ENCODE measurements at places on chromosomes 16 and 17. TPM values are rescaled to one million over a fixed set of nuclear protein-coding genes. Genes with fewer than 3 reads are reported as not detected.

ADAT1 gene
- total RNA-seq, result 81.1 TPM

OR4D1 gene
- total RNA-seq, result not detected

KCNH4 gene
- 0.06 TPM for total RNA-seq

CHST6 gene
- total RNA-seq, result 0.04 TPM

GSG1L gene
- 0.41 TPM for total RNA-seq

CD300H gene
- 0.78 TPM for total RNA-seq

ZNF385C gene
- total RNA-seq, result not detected

SOX8 gene
- 0.12 TPM for total RNA-seq

TEKT1 gene
- not detected for total RNA-seq

TBC1D3H gene
- total RNA-seq, result not detected

TBKBP1 gene
- 7.8 TPM for total RNA-seq

DNA sequence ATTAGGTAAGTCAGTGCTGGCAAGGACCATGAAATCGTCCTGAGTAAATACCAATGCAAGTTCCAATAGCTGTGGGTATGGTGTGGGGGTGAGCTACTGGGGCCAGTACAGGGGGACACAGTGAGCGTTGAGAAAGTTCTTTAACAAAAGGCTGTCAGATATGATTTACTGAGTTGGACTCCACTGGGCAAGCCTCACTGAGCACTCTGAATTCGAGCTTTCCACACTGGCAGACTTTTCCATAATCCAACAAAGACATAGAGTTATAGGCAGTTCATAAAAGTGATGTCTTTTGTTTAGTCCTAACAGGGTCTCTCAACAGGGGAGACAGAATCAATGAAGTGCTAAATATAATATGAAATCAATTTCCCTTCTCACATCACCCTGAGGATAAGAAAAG lies 489.0 kb downstream of the KCNJ2 start:
- no peak for DNase-seq

DNA sequence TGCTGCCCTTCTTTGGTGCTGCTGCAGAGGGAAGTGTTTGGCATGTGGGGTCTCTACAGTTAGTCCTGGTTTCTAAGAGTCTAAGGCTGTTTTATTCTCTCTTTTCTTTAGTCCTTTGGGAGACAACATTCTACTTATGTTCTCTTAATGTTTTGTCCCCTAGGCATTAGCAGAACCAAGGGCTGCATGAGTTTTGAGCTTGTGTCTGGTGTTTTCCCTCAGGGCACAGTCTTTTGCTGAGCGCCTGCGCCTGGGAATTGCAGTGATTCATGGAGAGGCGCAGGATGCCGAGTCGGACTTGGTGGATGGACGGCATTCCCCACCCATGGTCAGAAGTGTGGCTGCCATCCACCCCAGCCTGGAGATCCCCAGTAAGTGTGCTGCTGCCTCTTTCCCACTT lies 41.1 kb upstream of the SLC5A10 start:
- DNase-seq, result no peak

DNA sequence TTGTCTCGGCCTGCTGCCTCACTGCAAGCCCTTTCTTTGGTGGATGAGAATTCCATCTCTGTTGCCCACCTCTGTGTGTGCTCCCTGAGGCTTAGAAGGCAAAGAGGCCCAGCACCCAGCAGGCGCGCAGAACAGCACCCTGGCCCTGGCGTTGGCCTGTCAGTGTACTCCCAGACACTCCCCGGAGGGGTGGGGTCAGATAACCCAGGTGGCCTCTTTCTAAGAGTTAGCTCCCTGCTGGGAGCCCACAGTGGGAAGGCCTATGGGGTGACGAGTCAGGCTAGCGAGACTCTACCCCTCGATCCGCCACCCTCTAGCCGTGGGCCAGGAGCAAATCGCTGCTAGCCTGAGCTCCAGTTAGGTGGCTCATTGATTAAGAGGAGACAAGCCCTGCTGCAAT lies 38.1 kb downstream of the SRL start:
- no peak for DNase-seq

- no peak for DNase-seq
These were observed 755 bp upstream of the TUFM start for GRCh38 chr16:28846933-28847273.

DNA sequence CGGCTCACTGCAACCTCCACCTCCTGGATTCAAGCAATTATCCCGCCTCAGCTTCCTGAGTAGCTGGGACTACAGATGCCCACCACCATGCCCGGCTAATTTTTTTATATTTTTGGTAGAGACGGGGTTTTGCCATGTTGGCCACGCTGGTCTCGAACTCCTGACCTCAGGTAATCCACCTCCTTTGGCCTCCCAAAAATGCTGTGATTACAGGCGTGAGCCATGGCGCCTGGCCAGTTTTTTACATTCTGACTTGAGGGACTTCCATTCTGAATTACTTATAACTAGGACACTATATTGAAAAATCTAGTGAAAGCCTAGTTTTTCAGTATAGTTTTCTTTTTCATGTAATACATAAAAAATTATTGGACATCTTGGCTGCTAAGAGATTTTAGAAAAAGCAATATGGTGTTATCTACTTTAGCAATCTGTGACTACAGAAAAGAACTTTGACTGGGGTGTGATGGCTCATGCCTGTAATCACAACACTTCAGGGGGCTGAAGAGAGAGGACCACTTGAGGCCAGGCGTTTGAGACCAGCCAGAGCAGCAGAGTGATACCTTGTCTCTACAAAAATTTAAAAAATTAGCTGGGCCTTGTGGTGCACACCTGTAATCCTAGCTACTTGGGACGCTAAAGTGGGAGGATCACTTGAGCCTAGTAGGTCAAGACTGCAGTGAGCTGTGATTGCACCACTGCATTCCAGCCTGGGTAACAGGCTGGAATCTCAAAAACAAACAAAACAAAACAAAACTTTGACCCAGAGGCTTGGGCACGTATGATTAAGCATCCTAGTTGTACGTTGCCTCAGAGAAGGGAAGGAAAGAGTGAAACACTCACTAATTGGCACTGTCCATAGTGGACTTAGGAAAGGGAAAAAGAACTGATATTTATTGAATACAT lies 26.8 kb upstream of the GOSR1 start:
- DNase-seq, result no peak

DNA sequence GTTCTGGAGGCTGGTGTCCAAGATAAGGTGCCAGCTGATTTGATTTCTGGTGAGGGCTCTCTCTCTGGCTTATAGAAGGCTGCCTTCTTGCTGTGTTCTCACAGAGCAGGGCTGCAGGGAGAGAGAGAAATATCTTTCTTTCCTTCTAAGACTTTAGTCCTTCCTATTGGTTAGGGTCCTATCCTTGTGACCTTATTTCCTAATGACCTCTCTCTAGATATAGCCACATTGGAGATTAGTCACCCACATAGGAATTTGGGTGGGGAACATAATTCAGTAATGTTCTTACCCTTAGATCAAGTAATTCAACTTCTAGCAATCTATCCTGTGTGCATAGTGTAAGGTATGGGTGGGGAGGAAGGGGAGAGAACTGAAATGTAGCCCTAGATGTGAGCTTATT lies 18.0 kb upstream of the ABCA5 start:
- DNase-seq, result no peak

GRCh38 chr16:67024384-67025209 lies 4.4 kb upstream of the CBFB start:
- DNase-seq, result no peak

DNA sequence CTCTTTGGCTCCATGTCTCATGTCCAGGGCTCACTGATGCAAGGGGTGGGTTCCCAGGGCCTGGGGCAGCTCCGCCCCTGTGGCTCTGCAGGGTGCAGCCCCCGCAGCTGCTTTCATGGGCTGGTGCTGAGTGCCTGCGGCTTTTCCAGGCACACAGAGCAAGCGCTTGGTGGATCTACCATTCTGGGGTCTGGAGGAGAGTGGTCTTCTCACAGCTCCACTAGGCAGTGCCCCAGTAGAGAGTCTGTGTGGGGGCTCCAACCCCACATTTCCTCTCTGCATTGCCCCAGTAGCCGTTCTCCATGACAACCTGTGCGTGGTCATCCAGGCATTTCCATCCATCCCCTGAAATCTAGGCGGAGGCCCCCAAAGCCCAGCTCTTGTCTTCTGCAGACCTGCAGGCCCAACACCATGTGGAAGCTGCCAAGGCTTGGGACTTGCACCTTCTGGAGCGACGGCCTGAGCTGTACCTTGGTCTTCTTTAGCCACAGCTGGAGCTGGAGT lies 5.2 kb downstream of the IL32 start:
- no peak for DNase-seq
